ENCODE measurements at places on chromosomes 12 and 14.

GRCh38 chr12:51726931-51727330, 121.6 kb downstream of the FIGNL2 start:
- no peak for DNase-seq

GRCh38 chr14:55361190-55361589, 50.4 kb downstream of the ATG14 start:
- DNase-seq = no peak

DNA sequence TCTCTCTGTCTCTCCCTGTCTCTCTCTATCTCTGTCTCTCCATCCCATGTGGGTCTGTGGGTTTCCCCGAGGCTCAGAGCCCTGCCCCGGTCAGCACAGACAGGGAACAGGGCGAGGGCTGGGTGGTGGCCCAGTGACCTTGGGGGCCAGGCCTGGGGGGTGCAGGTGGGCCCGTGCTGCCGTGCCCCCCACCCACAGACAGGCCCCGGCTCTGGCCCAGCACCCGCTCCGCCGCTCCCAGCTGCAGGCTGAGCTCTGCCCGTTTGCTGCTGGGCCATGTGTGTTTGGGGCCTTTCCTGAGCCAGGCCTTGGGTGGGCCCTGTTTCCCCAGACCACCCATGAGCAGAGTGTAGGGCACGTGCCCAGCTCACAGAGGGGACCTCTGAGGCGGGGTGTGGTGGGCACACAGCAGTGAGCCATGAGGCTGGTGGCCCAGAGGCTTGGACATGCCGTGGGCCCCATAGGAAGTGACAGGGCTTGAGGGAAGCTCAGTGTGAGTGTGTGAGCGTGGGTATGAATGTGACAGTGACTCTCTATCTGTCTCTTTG, 51.0 kb downstream of the TMEM121 start:
- DNase-seq = no peak

- DNase-seq = no peak
These were observed 838.0 kb downstream of the RPS29 start for GRCh38 chr14:48748151-48748675.

GRCh38 chr14:70697701-70698100, 56.0 kb downstream of the TTC9 start:
- no peak for DNase-seq

DNA sequence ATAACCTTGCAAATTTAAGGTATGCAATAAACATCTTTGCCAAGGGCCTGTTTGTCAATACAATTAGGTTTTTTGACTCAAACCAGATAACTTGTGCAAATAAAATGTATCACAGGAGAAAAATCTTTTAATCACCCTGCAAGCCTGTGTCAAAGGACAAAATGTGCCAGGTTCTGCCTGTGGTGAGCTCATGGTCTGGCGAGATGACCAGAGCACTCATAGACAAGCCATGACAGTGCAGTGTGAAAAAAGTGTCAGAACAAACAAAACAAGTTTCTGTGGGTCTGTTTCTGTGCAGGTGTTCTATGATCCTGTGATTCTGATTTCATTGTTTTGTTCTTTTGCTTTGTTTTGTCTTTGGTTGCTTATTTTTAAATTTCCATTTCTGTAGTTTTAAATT, 847.2 kb downstream of the VRK1 start:
- no peak for DNase-seq

DNA sequence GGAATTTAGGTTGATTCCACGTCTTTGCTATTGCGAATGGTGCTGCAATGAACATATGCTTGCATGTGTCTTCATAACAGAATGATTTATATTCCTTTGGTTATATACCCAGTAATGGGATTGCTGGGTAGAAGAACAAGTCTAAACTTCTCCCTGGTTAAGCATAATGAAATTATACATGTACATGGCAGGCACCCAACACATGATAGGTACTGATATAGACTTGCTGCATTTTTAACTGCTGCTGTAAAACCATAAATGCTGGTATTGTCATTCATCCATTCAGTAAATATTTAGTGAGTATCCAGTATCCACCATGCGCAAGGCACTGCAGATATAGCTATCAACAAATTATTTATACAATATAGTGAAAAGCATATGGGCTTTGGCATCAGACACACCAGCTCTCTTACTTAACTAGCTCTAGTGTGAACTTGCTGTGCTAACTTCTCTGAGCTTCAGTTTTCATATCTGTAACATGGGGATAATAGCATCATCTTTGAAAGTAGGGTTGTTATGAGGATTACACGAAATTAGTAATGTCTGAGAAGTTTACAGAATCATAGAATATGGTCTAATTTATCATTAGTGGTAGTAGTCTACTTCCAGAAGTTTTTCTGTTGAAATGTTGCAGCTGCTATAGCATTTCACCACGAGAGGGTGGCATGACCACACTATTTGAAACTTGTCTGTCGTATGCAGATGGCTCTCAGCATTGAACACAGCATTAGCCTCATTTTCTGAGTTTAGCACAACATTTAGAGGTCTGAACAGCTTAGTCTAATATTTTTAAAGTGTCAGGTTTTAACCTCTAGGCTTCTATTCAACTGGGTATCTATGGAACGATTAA, 32.0 kb upstream of the SEL1L start:
- peak; percentile 36 for DNase-seq

DNA sequence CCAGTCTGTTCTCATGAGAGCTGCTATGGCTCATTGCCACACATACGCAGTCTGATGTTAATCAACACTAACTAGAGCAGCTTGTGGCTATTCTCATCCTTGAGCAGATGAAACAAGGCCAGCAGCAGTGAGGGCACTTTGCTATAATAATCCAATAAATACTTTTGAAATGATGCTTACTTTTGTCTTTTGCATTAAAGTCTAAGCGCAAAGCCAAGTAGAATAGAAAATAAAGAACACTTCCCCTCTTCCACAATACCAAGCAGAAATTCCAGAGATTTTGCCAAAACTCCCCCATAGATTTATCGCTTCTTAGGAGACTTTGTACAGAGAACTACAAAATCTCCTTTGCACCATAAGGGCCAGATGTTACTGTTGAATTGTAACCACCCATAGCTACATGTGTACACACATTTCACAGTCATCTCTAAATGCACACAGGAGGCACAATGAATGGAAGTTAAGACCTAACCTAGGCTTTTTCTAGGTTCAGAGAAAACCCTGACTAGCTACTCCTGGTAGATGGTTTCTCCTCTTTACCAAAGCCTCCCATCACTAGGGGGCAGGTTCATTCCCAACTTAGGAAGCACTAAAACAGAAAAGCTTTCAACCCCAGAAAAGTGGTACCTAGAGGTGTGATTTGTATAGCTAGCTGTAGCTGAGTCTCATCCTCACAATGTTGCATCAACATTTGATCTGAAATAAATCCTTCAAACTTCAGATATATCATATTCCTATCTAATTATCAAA, 119.3 kb downstream of the HMGA2 start:
- no peak for DNase-seq

DNA sequence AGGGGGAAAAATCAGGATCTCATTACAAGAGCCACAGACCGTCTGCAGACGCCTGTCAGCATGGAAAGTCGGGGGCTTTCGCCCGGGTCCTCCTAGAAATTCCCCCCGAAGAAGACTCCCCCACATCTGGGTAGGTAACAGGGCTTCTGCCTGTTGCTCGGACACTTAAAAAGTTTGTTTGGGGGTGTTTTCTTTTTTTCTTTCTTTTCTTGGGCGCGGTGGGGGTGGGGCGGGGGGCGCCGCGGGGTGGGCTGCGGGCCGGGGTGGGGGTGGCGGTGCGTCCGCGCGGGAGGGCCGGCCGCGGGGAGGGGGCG, 358 bp downstream of the ELK3 start:
- DNase-seq = no peak

- no peak for DNase-seq
These were observed 7.2 kb upstream of the MYL6B start for GRCh38 chr12:56145217-56145616.

DNA sequence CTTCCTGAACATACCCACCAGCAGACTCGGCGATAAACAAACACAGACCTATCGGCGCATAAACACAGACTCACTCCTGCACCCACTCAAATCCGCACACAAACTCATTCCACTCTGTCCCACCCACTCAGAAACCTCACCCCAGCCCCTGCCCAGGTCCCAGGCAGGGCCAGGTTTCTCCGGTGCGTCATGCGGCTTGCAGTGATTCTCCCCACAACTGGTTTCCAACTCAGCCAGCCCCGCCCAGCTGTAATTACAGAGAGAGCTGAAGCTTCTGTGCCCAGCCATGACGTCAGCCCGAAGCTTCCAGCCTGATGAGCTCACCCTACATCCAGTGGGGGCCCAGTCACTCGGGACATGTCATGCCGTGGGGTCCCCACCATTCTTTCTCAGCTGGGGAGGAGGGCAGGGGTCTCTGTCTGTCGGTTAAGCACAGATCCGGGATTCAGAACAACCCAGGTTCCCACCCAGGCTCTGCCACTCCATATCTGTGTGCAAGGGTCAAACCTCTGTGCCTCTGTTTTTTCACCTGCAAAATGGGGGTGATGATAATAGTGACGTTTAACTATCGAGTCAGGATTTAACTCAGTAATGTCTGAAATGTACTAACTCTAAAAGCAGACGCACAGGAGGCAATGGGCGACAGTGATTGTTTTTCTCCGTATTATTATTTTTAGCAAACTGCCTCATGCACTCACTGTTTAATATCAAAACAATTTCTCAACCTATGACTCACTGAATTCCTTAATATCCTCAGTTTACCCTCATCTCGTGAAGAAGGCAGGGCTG, 2.3 kb upstream of the HSPB8 start:
- DNase-seq = no peak

GRCh38 chr12:107014055-107014454, 27.1 kb upstream of the MTERF2 start:
- no peak for DNase-seq

- no peak for DNase-seq
These were observed 42.0 kb downstream of the LGMN start for GRCh38 chr14:92706386-92706785.

DNA sequence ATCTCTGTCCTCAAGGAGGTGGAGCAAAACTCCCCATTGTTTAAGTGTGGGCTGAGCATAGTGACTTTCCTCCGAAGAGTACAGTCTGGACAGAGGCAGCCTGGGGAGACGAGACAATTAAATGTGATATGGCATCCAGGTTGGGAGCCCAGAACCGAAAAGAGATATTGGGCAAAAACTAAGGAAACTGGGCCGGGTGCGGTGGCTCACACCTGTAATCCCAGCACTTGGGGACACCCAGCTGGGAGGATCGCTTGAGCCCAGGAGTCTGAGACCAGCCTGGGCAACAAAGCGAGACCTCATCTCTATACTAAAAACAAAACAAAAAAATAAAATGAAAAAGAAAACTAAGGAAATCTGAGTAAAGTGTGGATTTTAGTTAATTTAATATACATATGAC, 35.9 kb upstream of the JDP2 start:
- DNase-seq = no peak

DNA sequence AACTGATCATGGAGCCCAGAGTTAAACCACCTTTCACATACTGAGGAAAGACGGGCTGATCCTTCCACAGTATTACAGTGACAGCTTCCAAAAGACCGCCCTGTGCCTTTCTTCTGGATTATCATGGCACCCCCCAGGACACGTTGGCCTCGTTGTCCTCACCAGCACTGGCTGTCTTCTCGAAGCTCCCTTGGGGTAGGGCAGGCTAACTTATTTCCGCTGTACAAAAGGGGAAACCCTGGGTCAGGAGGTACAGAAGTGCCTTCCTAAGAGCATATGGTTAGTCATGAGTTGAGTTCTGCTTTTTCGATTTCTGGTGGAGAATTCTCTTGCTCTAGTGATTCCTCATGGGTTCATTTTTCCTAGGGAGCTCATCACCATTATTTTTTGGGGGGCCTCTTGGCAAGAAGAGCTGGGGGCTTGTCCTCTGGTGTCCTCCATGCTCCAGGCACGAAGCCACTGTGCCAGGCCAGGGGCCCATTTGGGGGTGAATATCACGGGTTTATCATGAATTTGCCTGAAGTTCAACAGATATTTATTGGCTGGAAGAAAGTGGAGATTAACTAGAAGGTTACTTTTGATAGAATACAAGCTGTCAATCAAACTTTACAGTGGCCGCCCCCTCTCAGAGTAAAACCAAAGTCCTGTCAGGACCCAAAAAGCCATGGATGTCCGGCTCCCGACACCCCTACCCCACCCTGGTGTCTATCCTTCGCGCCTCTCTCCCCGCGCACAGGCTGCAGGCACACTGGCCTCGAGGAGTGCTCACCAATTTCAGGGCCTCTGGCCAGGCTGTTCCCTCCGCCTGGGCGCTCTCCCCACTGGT, 8.8 kb upstream of the TRAF3 start:
- no peak for DNase-seq

DNA sequence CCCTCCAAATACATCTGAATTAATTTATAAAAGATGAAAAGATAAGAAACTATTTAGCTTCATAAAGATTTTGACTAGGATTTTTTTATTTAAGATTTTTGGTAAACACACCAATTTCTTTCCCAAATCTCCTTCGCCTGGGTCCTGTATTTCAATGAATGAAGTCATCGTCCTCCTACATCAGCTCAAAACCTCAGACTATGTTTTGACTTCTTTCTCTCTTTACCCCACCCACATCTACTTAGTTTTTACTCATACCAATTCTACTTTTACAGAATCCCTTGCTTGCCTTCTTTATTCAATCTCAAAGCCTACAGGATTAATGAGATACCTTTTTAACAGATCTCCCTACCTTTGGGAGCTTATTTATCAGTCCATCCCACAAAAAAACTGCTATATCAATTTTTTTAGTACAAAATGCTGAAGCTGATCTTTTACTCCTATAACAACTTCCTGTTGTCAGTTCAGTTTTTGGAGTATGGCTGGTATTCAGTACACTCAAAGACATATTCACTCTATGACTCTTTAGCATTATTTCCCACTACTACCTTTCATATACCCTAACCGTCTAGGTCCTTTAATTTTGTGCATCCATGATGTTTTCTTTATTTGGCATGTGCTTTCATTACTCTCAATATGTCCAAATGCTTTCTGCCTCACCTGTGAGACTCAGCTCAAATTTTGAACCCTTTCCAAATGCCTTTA, 18.7 kb upstream of the CCDC91 start:
- no peak for DNase-seq

DNA sequence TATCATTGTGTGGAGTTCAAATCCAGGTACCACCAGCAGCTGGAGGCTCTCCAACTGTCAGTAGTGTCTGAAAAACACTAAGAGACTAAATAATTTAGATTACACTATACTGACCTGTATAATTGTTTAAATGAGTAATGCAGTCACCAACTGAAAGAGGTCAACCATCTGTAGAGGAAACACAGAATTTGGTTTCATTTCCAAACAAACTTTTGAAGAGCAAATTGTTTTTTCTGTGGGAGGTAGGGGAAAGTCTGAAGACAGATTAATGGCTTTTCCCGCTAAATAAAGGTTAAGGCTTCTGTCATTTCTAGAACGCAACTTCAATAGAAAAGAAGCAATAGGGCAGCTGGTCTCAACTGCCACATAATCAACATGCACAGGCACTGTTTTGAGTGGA, 462.6 kb downstream of the PRKD1 start:
- DNase-seq = no peak

GRCh38 chr12:85179680-85180270, 100.2 kb upstream of the ALX1 start:
- DNase-seq = no peak

Data from neural crest cell (in vitro differentiated cells).